Fibroblast of the aortic adventitia (primary cell): ENCODE measurements at places on chromosomes 6 and 20.
A peak's percentile ranks its signal among the peaks of the same experiment; 100 is the strongest.

- DNase-seq, result no peak
Observed at GRCh38 chr6:98295515-98296175, 538.7 kb upstream of the POU3F2 start.

GRCh38 chr6:169883316-169883715 lies 131.9 kb downstream of the ERMARD start:
- no peak for DNase-seq

- no peak for DNase-seq
Observed at GRCh38 chr20:37346535-37347346, 801 bp downstream of the SRC start.

DNA sequence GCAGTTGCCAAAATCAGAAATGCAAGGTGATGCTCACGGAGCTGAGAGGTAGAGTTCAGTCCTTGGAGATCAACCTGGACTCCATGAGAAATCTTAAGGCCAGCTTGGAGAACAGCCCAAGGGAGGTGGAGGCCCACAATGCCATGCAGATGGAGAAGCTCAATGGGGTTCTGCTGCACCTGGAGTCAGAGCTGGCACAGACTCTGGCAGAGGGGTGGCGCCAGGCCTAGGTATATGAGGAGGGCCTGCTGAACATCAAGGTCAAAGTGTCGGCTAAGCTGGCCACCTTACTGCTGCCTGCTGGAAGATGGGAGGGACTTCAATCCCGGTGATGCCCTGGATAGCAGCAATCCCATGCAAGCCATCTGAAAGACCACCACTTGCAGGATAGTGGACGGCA lies 23.9 kb upstream of the FUT9 start:
- DNase-seq, result no peak

- DNase-seq, result no peak
Observed at GRCh38 chr20:33359399-33360261, 41.7 kb downstream of the CDK5RAP1 start.

- no peak for DNase-seq
Observed at GRCh38 chr6:119076576-119077390, 1.7 kb downstream of the FAM184A start.

GRCh38 chr6:140586426-140587061 lies 1212.1 kb upstream of the CITED2 start:
- peak; percentile 34 for DNase-seq

GRCh38 chr6:72826037-72826436 lies 204.2 kb downstream of the KCNQ5 start:
- peak; percentile 31 for DNase-seq
